ENCODE measurements at places on chromosomes 2 and 18.
A peak's percentile ranks its signal among the peaks of the same experiment; 100 is the strongest.

DNA sequence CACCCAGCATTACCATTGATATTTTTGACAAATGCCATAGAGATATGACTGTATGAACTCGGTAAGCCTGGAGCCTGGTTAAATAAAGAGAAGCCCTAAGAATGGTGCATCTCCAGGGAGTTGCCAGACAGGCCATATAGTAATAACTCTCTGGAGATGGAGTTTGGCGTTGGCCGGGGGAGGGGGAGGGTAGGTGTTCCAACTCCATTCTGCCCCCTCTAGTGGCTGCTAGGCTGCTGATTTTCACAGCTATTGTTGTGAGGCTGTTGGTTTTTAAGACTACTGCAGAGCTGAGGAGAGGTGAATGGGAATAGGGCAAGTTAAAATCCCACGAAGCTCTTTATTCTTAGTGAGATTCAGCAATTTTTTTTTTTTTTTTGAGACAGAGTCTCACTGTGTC, 99.9 kb downstream of the GALNT14 start:
- no peak for DNase-seq

DNA sequence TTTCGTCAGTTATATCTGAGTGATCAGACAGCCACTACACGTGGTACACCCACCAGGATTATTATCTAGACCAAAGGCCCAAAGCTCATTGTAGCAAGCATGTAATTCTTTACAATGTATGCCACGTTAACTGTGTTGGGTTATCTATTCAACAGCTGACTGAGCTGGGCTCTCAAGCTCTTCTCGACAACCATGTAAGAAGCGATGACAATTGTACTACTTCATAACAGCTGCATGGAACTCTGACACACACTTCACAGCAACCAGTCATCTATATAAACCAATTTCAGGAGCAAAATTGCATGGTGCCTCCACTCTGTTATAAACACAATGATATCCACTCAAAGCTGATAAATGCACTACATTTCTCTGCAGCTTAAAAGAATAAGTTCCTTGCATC, 701.8 kb downstream of the NR4A2 start:
- DNase-seq, result no peak

GRCh38 chr2:40516604-40517003, 64.7 kb upstream of the SLC8A1 start:
- DNase-seq, result no peak

GRCh38 chr2:124347209-124347608, 322.1 kb downstream of the CNTNAP5 start:
- DNase-seq, result no peak

DNA sequence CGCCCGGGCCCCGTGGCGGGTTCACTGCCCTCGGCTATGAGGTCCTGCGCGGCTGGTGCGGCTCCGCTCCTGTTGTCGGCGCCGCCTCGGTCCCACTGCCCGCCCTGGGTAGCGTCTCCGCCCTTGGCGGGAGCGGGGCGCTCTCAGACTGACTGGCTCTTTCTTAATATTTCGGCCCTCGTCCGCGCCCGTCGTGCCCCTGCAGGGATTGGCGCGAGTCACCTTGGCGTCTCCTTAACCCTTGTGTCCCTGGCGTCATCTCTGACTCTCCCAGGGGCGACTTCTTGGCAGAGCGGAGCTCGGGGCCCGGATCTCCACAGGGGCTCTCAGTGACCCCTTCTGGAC, 1.3 kb downstream of the PTMA start:
- no peak for DNase-seq

DNA sequence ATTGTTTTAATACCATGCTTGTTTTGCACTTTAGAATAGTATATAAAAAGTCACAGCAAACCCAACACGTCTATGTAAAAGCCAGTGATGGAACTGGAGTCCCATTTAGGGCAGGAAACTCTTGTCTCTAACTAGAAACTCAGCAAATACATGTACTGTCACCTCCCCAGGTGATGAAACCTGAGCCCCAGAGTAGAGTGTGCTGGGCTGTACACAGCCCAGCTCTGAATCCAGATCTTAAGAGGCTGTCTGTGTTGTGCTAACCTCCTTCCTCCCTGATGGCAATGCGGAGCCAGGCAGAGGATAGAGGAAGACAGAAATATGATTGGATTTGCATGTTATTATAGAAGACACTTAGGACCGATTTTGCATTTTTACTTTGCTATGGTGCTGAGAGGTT, 317.5 kb upstream of the TRIB2 start:
- DNase-seq, result no peak

GRCh38 chr2:239035361-239035814, 187.5 kb downstream of the TWIST2 start:
- peak; percentile 45 for DNase-seq

DNA sequence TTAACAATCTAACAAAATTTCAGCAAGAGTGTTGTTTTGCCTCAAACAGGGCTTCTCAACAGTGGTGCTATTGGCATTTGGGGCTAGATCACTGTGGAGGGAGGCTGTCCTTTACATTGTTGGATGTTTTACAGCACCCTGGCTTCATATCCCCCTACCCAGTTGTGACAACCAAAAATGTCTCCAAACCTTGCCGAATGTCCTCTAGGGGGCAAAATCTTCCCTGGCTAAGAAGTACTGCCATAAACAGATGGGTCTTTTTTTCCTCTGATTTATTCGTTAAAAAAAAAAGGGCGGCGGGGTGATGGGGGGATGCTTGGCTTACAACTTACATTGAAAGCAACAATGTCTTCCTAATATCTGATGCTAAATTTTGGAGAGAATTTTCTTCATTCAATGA, 207.6 kb upstream of the CCDC150 start:
- DNase-seq, result no peak

- DNase-seq, result no peak
These were observed 151.2 kb upstream of the BARD1 start for GRCh38 chr2:214960677-214961076.

DNA sequence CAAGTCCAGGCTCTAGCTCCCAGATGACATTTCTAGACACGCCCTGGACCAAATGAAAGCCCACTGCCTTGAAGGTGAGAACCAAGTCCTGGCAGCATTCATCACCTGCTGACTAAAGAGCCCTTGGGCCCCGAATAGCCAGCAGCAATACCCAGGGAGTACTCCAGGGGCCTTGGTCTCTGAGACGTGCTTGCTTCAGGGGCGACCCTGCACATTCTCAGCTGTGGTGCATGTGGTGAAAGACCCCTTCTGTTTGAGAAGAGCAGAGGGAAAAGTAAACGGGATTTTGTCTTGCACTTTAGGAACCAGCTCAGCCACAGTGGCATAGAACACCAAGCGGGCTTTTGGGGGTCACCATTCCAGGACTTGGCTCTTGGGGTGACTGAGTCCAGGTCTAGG, 260.5 kb upstream of the MYT1L start:
- DNase-seq, result no peak

DNA sequence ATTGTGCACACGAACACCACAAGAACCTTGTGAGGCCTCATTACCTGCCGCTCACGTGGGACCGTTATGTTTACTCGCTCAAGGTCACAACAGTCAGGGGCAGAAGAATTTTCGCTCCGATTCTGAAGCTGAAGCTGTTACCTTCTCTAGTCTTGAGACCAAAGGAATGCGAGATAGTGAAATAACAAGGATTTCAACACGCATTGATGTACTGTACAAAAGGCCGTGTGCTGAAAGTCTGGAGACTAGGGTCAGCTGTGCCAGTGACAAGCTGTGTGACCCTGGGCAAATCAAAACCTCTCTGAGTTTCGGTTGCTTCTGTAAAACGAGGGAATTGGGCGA, 583 bp downstream of the NEMP2 start:
- peak; percentile 23 for DNase-seq

DNA sequence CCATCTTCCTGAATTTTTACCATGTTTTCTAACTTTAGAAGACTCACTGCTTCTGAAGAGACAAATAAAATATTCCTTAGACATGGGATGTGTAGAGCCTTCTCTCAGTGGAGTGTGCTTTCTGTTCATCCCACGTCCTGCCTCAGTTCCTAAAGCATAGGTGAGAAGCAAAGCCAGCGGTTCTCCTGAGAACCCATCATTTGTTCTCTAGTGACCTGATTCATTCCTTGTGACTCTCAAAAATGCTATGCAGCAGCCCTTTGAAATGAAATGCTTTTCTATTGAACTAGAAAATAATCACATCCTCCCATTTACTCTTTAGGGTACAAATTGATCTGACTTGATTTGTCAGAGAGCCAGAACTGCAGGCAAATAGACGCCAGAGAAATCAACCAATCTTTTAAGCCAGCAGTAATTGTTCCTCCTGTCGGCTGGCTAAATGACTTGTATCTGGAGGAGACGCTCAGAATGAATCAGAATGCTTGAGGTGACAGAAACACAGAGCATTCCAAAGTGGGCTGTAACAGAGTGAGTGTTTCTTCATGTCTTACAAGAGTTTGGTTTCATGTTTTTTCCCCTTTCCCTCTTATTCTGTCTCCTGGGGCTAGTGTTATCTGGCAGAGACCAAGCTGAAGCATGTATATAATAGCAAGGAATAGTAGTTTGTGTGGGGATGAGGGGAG, 81.3 kb upstream of the TMEM178A start:
- DNase-seq, result no peak

- no peak for DNase-seq
These were observed 8.4 kb downstream of the GRP start for GRCh38 chr18:59228351-59228750.

- DNase-seq, result no peak
These were observed 138.9 kb downstream of the PMAIP1 start for GRCh38 chr18:60038731-60039130.

- DNase-seq, result no peak
These were observed 29.8 kb downstream of the MOGAT1 start for GRCh38 chr2:222701233-222701632.

- DNase-seq, result no peak
These were observed 14.9 kb upstream of the FAM124B start for GRCh38 chr2:224416656-224417360.

DNA sequence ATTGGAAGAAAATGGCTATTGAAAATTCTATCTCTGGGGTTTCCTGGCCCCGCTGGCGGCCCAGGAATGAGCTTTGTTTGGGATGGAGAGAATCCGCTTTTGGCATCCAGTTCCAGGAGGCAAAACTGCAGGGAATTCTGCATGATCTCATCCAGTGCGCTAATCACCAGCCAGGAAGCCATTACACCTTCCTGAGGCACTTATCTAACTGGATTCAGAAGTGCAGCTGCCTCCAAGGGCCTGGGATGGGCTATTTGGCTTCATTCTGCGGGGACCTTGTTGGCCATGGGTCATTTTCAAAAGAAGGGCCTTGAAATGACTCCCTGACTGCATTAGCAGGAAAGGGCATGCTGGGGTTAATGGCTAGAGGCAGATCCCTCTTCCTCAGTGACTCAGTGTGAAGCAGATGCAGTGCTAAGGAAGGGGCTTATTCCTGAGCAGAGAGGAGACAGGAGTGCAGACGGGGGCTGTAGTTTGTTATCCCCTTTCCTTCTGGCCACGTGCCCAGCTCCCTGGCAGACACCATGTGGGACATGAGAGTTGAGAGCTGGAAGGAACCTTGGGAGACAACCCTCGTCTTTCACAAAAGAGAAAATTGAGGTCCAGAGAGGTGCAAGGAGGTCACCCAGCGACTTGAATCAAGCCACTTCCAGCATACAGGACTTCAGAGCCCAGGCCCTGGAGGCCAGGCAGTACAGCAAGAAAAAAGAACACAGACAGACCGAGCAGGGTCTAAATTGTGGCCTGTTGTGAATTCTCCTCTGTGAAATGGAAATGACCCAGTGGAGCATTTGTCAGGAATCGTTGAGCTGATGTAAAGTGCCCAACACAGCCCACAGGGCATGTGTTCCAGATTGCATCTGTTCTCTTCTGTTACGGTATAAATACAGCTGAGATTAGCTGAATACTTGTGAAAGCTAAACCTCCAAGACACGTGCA, 161.8 kb downstream of the PRKCE start:
- no peak for DNase-seq

GRCh38 chr2:238290091-238290509, 1.7 kb upstream of the PER2 start:
- DNase-seq, result no peak

DNA sequence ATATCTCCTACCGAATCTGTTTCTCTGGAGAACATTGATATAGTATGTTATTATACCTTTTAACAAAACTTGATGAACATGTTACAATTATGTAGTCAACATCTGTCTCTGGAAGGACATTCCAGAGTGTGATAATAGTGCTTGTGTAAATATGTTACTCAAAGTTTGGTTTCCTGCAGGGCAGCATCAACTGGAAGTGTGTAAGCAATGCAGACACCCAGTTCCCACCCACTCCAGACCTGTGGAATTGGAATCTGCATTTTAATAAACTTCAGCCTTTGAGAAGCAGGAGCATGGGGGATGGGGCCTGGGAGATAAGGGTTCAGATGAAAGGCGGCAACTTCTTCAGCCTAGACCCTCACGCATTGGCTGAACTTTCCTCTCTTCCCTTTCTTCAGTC, 398.9 kb downstream of the RND3 start:
- DNase-seq, result no peak

DNA sequence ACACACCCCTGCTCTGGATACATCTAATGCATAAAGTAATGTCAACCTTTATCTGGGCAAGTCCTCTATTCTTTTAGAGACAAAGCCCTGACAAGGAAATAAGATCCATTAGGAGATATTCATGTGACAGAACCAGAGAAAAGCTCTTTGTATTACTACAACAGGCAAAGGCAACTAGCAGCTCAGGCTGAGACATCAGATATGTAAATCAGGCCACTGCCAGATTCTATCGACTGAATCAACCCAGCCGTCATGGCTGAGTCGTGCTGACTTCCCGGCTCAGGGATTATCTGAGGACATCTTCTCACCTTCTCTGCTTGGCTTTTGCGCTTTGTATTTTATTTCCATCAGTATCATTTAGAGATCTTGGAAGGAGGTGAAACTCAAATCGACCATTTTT, 294.5 kb downstream of the PLCL1 start:
- no peak for DNase-seq

DNA sequence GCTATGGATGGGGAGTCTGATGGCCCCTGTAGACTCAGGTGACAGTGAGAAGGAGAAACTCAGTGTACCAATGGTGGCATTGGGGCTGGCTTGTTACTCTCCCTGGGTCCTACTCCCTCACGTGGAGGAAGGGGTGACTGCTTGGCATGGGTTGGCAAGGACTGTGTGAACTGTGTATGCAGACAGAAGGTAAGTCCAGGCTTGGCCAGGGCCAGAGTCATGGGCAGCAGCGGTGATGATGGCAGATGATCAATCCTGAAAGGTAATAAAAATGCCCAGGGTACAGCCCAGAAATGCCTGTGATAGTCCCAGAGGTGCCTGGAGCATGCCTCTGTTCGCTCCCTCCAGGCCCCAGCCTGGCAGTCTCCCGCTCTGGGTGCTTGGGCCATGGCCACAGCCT, 153.9 kb downstream of the SH3RF3 start:
- DNase-seq, result no peak

- DNase-seq, result no peak
These were observed 202.4 kb downstream of the FBXO15 start for GRCh38 chr18:73945130-73945792.

GRCh38 chr18:26550998-26551694, 2.8 kb upstream of the KCTD1 start:
- DNase-seq, result no peak

- no peak for DNase-seq
These were observed 189.4 kb upstream of the GLI2 start for GRCh38 chr2:120546048-120546864.

GRCh38 chr2:232234922-232235615, 143.5 kb upstream of the ALPP start:
- no peak for DNase-seq

GRCh38 chr2:12702168-12703121, 14.3 kb upstream of the TRIB2 start:
- DNase-seq, result no peak

All from stimulated activated CD8-positive, alpha-beta memory T cell treated with anti-CD3 and anti-CD28 coated beads, Interleukin-2, amount 100 ng/mL, for 48 hours (primary cell).